ENCODE measurements at places on chromosomes 1 and 21.

GRCh38 chr1:77015748-77016341, 148.6 kb downstream of the ST6GALNAC5 start:
- DNase-seq, result no peak

DNA sequence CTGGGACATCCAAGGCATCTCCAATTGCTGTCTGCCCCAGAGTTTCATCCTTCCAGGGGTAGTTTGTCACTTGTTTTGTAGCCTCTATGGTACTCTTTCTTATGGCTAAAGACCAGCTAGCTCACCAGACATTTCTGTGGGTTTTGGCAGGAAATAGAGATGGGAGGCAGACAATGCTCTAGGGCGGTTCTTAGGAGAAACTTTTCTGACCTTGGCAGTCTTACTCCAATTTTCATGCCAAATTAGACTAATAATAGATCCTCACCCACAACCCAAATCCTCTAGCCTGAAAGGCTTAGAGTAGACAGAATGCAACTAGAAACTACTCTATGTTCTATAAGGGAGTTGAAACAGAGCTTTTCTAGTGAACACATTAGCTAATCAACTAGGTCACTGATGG, 69.8 kb downstream of the LRIG2 start:
- no peak for DNase-seq

DNA sequence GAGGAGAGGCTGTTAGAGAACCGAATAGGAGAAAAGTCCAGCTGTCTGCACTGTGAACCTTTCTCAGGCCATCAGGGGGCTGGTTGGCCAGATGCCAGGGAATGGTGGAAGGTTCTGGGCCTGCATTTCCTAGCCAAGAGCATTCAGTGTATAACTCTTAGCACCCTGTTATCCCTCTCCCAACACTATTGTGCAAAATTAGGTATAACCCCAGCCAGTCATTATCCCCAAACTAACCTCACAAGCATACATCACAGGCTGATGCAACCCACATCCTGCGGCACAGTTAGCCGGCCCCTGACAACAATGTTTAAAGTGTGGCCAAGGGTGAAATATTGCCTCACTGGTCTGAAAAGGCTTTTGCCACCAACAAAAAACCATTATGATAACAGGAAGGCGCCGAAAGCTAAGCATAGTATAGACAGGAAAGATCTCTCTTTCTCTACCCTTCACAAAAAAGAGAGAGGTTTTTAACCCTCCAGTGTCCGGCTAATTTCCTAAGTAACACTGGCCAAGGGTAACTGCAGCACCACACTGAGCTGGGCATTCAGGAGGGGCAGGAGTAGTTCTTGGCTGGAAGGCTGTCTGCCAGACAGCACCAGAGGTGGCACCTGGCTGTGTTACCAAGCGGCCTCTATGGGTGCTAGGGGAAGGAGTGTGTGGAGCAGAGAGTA, 77.3 kb upstream of the BCAR3 start:
- no peak for DNase-seq

DNA sequence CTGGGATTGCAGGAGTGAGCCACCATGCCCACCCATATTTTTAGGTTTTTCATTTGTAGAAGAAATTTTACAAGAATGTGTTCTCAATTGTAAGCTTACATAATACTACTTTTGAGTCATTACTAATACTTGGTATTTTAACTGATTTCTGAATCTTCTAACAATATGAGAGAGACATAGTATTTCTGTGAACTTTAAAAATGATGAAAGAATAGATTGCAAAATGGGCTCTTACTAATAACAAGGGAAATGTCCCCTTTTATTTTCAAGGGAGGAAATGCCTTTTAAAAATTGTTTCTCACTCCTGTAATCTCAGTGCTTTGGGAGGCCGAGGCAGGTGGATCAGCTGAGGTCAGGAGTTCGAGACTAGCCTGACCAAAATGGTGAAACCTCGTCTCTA, 5.9 kb downstream of the AGO3 start:
- DNase-seq, result peak; percentile 58

DNA sequence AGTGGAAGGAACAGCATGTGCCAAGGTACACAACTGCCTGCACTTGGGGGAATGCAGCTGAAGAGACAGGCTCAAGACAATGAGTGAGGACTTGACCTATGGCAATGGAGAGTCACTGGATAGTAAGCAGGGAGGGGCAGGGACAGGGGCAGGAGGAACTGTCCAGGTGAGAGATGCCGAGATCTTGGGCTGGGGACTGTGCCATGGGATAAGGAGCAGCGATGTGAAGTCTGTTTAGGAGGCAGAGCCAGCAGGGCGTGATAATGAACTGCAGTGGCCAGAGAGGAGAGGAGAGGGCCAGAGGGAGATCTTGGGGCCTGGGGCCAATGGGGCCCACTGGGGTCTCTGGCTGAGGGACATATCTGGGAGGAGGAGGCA, 17.8 kb upstream of the EPB41 start:
- DNase-seq, result no peak

- no peak for DNase-seq
These were observed 35.8 kb downstream of the TRIM62 start for GRCh38 chr1:33146003-33146402.

DNA sequence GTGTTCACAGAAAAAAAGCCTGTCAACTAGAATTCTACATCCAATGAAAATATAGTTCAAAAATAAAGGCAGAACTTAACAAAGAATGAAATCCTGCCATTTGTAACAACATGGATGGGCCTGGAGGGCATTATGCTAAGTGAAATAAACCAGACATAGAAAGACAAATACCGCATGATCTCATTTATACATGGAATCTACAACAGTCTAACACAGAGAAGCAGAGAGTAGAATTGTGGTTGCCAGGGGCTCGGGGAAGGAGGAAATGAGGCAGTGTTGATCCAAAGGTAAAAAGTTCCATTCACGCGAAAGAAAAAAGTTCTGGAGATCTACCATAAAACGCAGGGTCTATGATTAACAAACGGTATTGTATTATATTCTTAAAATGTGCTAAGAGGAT, 282.6 kb downstream of the MRPL39 start:
- DNase-seq, result no peak

- DNase-seq, result peak; percentile 59
These were observed at the start of gene RAB4A for GRCh38 chr1:229270547-229271447. TSS of gene RAB4A (plus strand) at chr1:229271111. CDS start at chr1:229271340, 229 bp downstream.

DNA sequence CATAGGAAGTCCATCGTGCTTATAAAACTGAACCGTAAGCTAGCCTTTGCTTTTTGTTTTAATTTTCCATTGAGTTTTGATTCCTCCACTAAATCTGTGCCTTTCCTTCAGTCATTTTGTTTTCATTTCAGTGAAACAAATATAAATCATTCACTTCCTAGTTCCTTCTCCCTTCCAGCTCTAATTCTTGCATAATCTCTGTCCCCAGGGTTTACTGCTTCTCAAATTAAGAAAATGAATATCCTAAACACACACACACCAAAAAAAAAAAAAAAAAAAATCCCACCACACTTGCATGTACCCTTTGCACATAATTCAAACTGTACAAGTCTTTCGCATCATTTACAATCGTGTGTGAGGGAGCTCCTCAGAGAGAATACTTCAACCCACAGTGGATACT, 6.8 kb downstream of the KCNH1 start:
- DNase-seq, result no peak
